ENCODE measurements at places on chromosomes 1 and 21.
A peak's percentile ranks its signal among the peaks of the same experiment; 100 is the strongest.

GRCh38 chr1:8352471-8352845, 34.5 kb downstream of the SLC45A1 start:
- peaks cover 20% of the 10 kb centered on the region for H3K36me3 ChIP-seq
- peak overlapping the region; percentile 85 for H3K27ac ChIP-seq

- H3K4me1 ChIP-seq, result no peaks in the 10 kb centered on the region
- DNase-seq, result no peak
- no peaks in the 10 kb centered on the region for H3K36me3 ChIP-seq
- no peaks in the 10 kb centered on the region for H3K27me3 ChIP-seq
Measured at GRCh38 chr1:115411371-115412063, 73.5 kb upstream of the NGF start.

GRCh38 chr1:203624341-203624712, 2.3 kb upstream of the ATP2B4 start:
- peak overlapping the region; percentile 42 for H3K27ac ChIP-seq
- no peak overlapping the region for H3K4me3 ChIP-seq
- H3K4me1 ChIP-seq, result peaks cover 30% of the 10 kb centered on the region
- no peak for DNase-seq
- H3K36me3 ChIP-seq, result no peaks in the 10 kb centered on the region
- H3K27me3 ChIP-seq, result no peaks in the 10 kb centered on the region

GRCh38 chr1:59752556-59753414, 62.0 kb upstream of the HOOK1 start:
- no peaks in the 10 kb centered on the region for H3K36me3 ChIP-seq
- H3K27me3 ChIP-seq, result no peaks in the 10 kb centered on the region
- no peak overlapping the region for H3K4me3 ChIP-seq
- H3K4me1 ChIP-seq, result no peaks in the 10 kb centered on the region
